ENCODE measurements at places on chromosomes 2 and 18.

DNA sequence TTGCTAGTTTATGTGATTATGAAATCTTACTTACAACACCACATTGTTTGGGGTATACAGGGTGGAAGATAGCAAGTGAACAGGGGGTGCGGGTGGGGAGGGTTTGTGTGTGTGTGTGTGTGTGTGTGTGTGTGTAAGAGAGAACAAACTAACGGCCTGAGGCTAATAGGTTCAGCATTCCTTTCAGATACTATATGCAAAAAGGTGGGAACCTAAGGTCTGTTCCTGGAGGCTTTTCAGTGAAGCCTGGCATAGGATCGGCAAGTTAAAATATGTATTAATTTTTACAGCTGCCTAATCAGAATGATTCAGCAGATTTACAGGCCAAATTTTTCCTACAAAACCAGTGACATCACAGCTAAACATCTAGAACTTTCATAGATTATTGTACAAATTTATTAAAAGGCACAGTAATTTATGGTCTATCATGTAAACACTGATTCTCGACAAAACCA is 7.6 kb upstream of the SPDYA start:
- no peak for DNase-seq

DNA sequence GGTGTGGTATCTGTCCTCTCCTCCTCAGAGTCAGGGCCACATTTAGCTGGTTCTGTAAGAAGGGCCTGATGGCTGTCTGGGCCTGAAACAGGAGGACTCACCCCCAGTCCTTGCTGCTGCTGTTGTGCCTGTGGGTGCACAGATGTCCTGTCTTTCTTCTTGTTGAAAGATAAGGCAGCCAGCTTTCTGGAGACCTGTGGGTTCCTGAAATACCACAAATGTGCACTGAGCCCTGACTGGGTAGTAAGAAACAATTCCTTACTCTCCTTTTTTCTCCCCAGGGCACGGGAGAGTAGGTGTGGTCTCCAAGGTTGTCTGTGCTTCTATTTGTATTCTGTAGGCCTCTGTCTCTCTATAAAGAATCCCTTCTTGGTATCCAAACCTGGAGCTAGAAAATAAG is 96.2 kb upstream of the DLX2 start:
- DNase-seq: no peak

- DNase-seq: no peak
These were observed 335.1 kb downstream of the METTL4 start for GRCh38 chr18:2236232-2236631.

DNA sequence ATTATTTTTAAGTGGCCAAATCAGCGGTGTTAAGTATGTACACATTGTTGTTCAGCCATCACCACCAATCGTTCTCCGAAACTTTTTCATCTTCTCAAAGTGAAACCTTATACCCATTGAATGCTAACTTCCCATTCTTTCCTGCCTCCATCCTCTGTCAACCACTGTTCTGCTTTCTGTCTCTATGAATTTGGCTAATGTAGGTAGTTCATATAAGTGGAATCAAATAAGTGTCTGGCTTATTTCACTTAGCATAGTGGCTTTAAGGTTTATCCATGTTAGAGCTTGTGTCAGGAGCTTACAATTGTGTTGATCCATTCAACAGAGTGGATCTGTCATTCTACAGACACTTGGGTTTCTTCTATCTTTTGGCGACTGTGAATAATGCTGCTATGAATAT is 192.1 kb downstream of the WDR7 start:
- DNase-seq: no peak

DNA sequence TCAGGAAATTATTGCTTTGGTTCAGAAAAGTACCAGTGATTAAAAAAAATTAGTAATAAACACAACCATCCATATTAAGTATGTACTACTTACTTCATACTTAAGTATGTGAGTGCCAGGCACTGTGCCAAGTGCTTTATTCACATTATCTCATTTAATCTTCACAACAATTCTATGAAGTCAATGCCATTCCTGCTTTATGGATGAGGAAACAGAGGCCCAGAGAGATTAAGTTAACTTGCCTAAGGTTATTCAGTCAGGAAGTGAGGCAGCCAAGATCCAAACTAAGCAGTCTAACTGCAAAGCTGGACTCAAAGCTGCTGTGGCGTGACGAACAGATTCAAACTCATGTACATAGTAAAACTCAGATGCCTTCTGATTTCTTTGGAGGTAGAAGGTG is 22.3 kb downstream of the DTNB start:
- DNase-seq: no peak

All from stimulated activated CD8-positive, alpha-beta memory T cell treated with anti-CD3 and anti-CD28 coated beads, Interleukin-4, amount 100 ng/mL, for 1 hour (primary cell).